ENCODE measurements at places on chromosomes 13 and 19.
A peak's percentile ranks its signal among the peaks of the same experiment; 100 is the strongest.

DNA sequence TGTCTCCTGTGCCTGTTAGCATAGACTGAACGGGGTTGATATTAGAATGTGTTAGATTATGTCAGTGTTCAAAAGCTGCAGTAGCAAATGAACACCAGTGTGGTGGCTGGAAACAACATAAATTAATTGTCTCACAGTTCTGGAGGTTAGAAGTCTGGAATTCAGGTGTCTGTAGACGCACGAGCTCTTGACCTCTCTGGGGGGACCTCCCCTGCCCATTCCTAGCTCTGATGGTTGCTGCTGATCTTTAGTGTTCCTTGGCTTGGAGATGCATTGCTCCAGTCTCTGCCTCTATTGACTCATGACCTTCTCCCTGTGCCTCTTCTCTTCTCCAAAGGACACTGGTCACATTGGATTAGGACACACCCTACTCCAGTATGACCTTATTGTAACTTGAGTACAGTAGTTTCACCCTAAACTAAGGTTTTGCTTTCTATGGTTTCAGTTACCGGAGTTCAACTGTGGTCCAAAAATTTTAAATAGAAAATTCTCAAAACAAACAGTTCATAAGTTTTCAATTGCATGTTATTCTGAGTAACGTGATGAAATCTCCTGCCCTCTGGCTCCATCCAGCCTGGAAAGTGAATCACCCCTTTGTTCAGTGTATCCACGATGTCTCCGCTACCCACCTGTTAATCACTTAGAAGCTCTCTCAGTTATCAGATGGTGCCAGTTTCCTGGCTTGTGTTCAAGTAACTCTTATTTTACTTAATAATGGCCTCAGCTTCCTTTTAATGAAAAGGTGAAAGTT, 273.2 kb downstream of the MYO16 start:
- no peak for DNase-seq

DNA sequence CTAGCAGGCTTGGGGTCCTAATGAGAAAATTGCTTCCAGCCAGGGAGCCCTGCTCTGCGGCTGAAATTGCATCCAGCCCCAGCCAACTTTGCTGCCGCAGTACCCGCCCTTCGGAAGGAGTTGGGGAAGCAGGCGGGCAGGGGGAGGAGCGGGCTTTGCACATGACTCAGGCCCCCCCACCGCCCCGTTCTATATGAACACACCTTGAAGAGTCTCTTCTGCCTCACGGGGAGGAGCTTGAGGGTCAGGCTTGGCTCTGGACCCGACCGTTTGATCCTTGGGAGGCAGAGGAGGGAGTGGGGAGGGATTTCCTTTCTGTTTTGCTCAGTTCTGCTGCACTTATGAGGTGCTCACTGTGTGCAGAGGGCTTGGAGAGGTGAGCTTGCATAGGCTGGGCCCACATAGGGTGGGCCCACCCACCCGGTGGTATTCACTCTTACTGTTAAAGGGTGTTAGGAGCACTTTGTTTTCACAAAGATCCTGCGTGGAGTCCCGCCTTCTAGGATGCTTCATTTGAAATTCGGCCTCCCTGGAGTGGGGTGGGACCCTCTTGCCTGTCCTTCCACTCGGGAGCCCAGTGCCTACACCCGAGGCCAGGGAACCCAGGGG, 46.5 kb downstream of the LYL1 start:
- DNase-seq = peak; percentile 62

DNA sequence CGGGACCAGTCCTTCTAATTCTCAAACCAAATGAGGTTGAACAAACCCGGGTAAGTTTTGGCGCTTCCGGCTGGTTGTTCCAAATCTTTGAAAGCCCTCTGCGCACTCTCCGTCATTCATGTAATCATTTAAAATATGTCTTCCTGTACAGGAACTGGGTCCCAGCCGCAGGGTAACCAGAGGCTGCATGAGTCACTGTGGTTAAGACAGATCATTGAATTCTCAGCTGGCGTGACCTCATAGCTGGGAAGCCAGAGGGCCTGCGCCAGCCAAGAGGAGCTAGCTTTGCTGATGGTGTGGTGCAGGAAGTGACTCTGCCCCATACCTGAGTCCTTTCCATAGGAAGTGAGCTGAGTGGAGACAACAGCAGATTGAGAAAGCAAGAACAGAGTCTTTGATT, 135.2 kb downstream of the TSHZ3 start:
- DNase-seq = no peak

DNA sequence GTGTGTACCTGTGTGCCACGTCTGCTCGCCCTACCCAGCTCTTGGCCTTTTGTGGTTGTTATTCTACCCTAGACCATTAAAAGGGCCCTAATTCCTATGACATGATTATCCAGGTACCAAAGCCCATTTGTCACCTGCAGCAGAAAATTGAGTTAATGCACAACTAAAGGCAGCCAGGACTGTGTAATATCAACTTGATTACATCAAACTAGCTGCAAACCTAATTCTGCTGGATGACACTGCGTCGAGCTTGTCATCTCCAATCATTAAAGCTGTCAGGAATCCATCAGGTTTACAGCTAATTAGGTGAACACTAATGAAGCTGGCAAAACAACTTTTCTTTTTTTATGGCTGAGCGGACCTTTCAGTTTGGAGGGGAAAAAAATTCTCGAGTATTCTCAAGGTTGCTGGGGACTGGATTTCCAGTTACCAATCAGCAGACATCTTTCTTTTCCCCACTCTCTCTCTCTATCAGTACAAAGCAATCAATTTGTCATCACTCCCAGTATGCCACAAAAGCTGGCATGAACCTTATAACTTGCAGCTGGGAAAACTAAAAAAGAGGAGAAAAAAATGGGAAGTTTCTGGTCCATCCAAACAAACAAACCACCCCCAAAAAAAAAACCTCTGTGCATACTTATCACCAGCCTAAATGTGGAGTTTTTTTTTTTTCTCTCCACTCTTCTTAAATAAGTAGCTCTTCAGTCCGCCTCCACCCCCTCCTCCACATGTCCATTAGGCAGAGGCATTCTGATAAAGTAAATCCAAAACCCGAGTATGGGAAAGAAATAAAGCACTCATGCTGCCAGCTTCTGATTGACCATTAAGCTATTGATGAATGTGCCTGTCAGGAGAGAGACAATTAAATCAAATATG, 2.8 kb downstream of the TSHZ3 start:
- DNase-seq = no peak

GRCh38 chr19:5914946-5915781, 1.1 kb downstream of the CAPS start:
- no peak for DNase-seq

DNA sequence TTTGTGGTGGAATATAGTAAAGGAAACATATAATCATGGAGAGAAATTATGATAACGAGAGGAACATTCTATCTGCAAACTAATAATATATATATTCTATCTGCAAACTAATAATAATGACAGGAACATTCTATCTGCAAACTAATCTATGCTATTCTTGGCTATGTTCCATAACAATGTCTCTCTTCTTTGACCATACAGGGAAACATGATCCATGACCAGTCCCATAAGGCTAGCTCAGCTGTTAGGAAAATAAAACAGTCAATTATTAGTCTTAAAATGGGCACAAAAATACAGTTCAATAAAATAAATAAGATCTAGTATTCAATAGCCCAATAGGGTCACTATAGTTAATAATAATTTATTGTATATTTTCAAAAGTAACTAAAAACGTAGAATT, 707.8 kb upstream of the PCDH20 start:
- no peak for DNase-seq

- no peak for DNase-seq
These were observed 12.3 kb upstream of the MCF2L start for GRCh38 chr13:112956571-112957294.

DNA sequence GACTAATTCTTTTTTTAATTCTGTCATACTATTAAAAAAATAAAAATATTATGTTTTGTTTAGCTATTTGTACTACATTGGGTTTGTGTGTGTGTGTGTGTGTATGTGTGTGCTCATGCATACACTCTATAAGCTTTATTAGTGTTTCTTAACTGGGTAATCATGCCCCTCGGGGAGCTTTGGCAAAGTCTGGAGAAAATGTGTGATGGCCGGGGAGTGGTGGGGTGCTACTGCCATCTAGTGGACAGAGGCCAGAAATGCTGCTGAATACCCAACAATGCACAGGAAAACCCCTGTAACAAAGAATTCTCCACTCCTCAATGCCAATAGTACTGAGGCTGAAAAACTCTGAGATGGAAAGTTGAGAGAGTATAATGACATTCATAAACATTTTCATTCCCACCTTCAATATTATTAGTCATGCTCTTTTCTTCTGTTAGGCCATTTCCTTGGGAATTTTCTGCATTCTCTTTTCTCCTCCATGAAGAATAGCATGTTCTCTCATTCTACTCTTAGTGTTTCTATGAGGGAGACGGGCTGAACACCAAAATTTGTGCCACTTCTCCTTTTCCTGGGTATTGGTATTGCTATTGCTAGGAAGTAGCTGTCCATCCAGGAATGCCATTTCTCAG, 157.3 kb downstream of the DNAJC3 start:
- peak; percentile 24 for DNase-seq

DNA sequence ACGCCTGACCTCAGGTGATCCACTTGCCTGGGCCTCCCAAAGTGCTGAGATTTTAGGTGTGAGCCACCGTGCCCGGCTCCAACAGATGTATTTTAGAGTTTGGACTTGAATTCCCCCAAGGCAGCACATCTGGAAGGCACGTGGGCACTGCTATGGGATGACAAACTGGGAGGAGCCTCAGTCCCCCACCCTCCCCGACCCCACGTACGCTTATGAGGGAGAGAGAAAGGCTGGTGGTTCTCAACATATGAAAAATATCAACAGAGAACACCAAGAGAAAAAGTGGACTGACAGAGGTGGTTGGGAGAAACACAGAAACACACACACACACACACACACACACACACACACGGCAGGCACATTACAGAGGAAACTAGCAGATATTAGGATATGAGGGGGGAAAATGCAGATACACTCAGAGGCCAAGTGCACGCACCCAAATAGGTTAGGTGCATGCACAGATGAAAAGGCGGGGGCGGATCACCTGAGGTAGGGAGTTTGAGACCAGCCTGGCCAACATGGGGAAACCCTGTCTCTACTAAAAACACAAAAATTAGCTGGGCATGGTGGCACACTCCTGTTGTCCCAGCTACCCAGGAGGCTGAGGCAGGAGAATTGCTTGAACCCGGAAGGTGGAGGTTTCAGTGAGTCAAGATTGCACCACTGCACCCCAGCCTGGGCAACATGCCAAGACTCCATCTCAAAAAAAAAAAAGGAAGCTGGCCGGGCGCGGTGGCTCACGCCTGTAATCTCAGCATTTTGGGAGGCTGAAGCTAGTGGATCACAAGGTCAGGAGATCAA, 3.2 kb downstream of the STX10 start:
- peak; percentile 55 for DNase-seq

DNA sequence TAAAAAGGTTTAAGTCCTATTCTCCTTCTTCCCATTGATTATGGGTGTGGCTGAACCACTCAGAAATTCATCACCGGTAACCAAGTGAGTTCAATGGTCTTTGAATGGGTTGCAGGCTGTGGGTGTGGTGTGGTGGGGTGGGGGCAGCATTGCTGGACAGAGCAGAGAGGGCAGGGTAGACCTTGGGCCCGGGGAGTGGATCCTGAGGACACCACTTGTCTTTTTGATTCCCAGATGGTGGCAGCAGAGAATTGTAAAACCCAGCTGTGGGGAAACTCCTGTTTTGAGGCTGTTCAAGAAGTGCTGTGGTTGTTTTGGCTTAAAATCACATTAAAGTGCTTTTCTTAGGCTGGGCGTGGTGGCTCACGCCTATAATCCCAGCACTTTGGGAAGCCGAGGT, 45.8 kb upstream of the RGCC start:
- no peak for DNase-seq

DNA sequence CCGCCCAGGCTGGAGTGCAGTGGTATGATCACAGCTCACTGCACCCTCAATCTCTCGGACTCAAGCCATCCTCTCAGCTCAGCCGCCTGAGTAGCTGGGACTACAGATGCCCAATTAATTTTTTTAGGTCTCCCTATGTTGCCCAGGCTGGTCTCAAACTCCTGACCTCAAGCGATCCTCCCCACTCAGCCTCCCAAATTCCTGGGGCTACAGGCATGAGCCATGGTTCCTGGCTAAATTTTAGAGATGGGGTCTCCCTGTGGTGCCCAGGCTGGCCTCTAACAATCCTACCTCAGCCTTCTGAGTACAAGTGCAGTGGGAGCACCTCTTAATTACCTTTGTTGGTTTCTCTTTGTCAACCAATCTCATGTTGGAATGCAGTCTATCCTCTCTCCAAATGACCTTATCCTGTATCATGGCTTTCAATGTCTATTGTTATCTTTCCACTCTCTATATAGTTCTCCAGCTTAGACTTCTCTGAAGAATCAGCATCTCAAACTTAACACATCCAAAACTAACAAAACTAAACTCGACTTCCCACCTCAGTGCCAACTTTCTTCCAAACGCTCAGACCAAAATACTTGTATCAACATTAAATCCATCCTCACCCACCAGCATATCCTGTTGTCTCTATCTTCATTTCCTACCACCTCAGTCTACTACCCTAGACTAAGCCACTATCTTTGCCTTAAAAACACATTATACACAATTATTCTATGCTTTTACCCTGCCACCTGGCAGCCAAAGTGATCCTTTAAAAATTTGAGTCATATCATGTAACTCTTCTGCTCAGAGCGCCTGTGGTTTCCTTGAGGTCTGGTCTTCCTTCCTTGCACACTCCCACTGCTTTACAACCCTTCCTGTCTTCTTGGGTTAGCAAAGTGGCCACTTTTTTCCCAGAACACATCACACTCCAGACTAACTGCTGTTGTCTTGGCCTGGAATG, 6.7 kb downstream of the TPT1 start:
- DNase-seq = no peak

- DNase-seq = no peak
These were observed 21.8 kb downstream of the NOSIP start for GRCh38 chr19:49558591-49558990.

DNA sequence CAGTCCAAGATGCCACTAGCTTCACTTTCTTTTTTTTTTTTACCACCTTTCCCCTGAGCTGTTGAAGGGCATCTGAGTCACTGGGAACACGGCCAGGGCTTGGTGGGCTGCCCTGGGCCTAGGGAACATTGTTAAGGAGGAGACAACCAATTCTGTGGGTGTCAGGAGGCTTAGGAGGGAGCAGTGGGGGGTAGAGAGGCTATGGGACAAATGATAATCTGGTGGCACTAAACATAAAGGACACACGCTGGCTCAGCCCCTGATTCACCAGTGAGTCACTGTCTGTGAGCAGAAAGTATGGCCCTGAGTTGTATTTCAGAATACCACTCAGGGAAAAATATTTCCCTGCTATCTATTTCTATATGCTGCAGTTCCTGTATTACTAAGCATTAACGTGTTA, 207.8 kb downstream of the DCLK1 start:
- no peak for DNase-seq

- DNase-seq = no peak
These were observed 252.1 kb downstream of the DCT start for GRCh38 chr13:94227255-94227879.

Data from omental fat pad (tissue), 4 donors.